Muscle of arm (tissue), 14 donors: ENCODE measurements at places on chromosomes 4 and X. TPM values are rescaled to one million over a fixed set of nuclear protein-coding genes. Genes with fewer than 3 reads are reported as not detected.

DNA sequence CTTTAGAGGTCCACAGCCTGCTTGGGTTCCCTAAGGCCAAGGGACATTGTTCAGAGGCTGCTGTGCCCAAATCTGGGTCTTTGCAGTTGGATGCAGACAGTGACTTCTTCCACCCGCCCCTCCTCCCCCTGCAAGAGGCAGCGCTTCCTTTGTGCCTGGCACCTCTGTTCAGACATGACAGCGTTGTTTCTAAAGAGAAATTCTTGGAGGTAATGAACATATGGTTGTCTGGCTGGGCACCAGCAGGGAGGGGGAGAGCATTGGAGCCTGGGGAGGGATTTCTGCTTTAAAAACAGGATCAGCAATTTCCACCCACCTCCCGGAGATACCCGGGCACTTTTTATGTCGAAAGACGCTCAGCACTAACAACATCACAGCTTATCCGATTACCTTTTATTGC, 51.5 kb downstream of the PSAPL1 start:
- no peak for DNase-seq

- DNase-seq: no peak
These were observed 11.2 kb downstream of the LGI2 start for GRCh38 chr4:25019501-25019900.

Gene USP51
- polyA plus RNA-seq: 4.0 TPM

Gene PABPC5
- 6.4 TPM for polyA plus RNA-seq

- DNase-seq: no peak
These were observed 10.4 kb downstream of the SMPX start for GRCh38 chrX:21747558-21747957.

Gene MTMR8
- polyA plus RNA-seq: 1.3 TPM

Gene SH2D1A
- polyA plus RNA-seq: not detected

GRCh38 chrX:110082161-110082560, 79.2 kb downstream of the TMEM164 start:
- no peak for DNase-seq

Gene EGF
- polyA plus RNA-seq: 10.0 TPM

DNA sequence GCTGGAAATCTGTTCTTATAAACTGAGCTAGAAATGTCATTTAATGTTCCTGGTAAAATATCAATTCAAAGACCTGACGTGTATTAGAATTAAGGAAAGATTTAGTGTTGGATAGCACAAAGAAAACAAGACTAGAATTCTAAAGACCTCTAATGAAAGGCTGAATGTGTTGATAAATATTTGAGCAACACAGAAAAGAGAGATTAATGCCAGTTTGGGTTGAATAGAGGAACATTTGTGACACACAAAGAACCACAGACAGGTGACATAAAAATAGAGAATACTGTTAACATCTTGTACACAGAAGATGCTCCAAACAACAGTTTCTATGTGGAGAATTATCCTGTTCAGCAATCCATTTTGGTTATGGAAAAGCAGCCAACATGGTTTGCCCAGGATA, 222.1 kb upstream of the GALNT7 start:
- DNase-seq: no peak

- DNase-seq: no peak
These were observed 1.5 kb downstream of the P2RY8 start for GRCh38 chrX:1535241-1536041.

Gene ACE2
- 0.05 TPM for polyA plus RNA-seq

- DNase-seq: no peak
These were observed 25.1 kb downstream of the TAB3 start for GRCh38 chrX:30863974-30864373.

- no peak for DNase-seq
These were observed 10.9 kb upstream of the WDFY3 start for GRCh38 chr4:84977396-84977795.

DNA sequence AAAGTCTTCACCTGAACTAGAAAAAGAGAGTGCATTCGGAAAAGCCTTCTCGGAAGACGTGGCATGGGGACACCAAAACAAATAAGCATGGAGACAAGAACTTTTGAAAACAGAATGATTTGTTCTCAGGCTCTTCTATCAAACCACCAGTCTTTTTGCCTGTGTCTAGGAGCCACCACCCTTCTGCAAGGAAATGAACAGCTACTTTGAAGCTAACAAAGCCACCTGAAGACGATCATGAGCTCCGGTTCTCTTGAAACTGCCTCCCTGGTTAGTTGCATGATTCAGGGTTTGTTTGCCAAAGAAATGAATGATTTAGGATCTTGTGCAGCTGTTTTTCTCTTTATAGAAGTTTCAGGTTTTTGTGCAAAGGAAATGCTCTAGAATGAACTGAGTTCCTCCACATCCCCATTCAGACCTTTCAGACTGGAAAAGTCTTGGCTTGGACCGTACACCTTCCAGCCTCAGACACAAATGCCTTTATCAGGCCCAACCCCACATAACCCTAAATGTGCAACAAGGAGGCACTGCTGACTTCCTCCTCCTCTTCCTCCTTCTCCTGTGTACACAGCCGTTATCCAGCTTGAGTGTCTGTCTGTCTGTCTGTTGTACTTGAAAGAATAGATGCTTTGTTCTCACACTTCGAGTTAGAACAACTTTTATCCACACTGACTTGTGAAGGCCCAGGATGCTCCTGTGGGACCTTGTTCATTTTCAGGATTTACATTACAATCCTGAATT, 334.8 kb upstream of the KLF3 start:
- DNase-seq: no peak

- DNase-seq: peak; percentile 16
These were observed 22.3 kb upstream of the HOPX start for GRCh38 chr4:56703378-56703777.

- no peak for DNase-seq
These were observed 157.1 kb upstream of the FTHL17 start for GRCh38 chrX:31228909-31229308.

- DNase-seq: no peak
These were observed 41.3 kb upstream of the CEP135 start for GRCh38 chr4:55907469-55907868.
